ENCODE measurements at places on chromosomes 12 and 14.

- peaks cover 1% of the 10 kb centered on the region for H3K4me1 ChIP-seq
- no peaks in the 10 kb centered on the region for H3K27me3 ChIP-seq
- H3K36me3 ChIP-seq, result no peaks in the 10 kb centered on the region
Measured at GRCh38 chr12:14970473-14970872, 2.4 kb upstream of the PDE6H start.

DNA sequence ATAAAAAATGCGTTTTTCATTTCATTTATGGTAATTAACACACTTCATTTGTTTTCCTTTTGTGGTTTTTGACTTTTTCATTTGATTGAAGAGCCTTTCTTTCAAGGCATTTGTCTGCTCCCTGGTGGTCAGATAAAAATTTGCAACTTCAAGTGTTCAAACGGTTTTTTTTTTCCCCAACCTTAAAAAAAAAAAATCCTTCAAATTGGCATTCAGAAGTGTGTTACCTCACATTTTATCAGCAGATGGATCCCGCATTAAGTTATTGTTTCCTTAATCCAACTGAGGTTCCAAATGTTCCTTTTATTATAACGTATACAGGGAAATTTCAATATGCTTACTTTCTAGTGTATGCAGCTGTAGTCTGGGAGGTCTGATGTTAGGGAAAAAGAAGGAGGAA is 47.2 kb downstream of the MYF5 start:
- no peak for DNase-seq
- no peaks in the 10 kb centered on the region for H3K36me3 ChIP-seq
- no peak overlapping the region for H3K4me3 ChIP-seq
- H3K27me3 ChIP-seq, result no peaks in the 10 kb centered on the region
- no peaks in the 10 kb centered on the region for H3K4me1 ChIP-seq

DNA sequence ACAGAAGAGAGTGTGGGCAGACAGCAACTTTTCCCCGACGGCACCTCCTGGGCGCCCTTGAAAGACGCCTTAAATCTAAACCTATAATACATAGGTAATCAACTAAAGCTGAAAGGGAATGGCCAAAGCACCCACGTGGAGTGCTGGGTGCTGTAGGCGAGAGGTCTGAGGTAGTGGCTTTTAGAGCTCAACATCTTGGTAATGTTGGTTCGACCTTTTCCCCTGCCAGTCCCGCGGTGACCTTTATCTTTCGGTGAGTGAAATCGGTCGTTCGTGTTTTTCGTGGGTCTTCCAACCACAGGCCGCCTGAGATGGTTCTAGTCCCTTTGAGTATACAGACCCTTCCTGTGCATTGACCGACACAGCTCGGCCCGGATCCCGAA is 9.1 kb downstream of the OR6S1 start:
- H3K27me3 ChIP-seq, result no peaks in the 10 kb centered on the region
- peak overlapping the region; percentile 51 for H3K4me3 ChIP-seq
- DNase-seq, result no peak

DNA sequence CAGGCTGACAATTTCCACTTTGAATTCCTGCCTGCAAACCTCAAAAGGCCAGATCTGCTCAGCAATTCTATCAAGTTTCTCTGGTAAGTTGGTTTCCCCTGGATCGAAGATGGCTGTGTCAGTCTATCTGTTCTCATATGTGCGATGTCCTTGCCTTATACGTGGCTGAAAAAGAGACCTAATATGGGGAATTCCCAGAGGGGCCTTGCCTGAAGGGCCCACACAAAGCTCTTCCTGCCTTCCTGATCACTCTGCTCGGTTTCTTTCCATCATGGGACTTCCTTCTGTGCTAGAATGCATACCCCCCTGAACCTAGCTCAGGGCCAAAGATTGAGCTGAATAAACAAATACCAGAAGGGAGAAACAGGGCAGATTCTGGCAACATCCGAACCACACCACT is 13.2 kb downstream of the TCL1B start:
- no peaks in the 10 kb centered on the region for H3K36me3 ChIP-seq
- no peak overlapping the region for H3K4me3 ChIP-seq
- DNase-seq, result no peak
- H3K27ac ChIP-seq, result no peak overlapping the region

- no peak for DNase-seq
- peaks cover 14% of the 10 kb centered on the region for H3K36me3 ChIP-seq
- peaks cover 5% of the 10 kb centered on the region for H3K4me1 ChIP-seq
Measured at GRCh38 chr14:66507181-66507721, 696 bp upstream of the GPHN start.

DNA sequence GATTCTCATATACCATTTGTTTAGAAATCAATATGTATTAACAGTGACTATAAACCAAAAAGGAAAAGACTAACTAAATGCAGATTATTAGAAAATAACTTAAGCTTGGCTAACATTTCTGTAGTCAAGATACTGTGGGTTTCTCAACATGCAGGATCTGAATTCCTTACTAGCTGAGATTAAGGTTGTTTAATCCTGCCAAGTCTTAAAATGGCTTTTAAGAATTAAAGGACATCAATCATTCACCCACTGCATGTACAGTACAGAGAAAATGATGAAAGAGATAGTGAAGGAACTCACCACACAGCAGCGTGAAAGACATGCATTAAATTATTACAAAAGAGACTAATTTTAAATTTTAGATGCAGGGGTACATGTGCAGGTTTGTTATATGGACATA is 3.8 kb downstream of the ACSS3 start:
- no peak overlapping the region for H3K27ac ChIP-seq
- H3K4me3 ChIP-seq, result no peak overlapping the region
- DNase-seq, result no peak
- no peaks in the 10 kb centered on the region for H3K27me3 ChIP-seq
- no peaks in the 10 kb centered on the region for H3K36me3 ChIP-seq
- no peaks in the 10 kb centered on the region for H3K4me1 ChIP-seq

DNA sequence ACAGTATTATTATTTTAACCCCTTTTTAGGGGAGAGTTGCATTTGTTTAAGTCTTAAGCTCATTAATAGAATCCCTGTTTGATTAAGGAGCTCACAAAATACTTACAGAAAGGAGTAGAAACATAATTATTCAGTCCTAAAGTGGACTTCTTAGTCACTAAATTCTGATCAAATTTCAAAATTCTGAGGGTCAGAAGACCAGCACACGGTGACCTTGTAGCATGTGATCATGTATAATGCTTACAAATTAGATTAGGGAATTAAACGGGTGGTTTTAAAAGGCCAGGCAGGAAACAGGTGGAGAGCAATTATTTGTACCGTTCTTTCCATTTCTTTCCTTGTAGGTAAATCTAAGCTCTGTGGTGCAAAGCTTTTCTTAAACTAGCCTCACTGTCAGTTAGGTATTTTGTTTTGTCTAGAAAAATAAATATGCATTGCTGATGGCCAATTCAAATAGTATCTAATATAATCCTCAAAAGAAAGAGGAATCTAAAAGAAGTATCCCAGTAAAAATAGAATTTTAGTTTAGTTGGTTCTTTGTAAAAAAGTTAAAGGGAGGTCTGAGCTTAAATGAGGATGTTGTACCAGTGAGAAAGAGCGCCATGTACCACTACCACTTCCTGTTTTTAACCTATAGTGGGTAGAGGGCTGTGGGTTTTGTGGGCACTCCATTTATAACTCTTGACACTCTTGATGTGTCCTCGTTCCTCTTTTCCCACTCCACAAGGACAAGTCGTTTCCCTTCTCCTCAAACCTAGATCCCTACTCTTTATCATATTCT is 51.1 kb downstream of the SLC38A1 start:
- H3K4me3 ChIP-seq, result peak overlapping the region; percentile 41
- H3K27ac ChIP-seq, result peak overlapping the region; percentile 78
- peak; percentile 84 for DNase-seq
- H3K36me3 ChIP-seq, result no peaks in the 10 kb centered on the region
- peaks cover 95% of the 10 kb centered on the region for H3K4me1 ChIP-seq

- DNase-seq, result no peak
- no peaks in the 10 kb centered on the region for H3K36me3 ChIP-seq
- H3K4me3 ChIP-seq, result no peak overlapping the region
Measured at GRCh38 chr12:45232756-45233372, 17.0 kb downstream of the ANO6 start.

DNA sequence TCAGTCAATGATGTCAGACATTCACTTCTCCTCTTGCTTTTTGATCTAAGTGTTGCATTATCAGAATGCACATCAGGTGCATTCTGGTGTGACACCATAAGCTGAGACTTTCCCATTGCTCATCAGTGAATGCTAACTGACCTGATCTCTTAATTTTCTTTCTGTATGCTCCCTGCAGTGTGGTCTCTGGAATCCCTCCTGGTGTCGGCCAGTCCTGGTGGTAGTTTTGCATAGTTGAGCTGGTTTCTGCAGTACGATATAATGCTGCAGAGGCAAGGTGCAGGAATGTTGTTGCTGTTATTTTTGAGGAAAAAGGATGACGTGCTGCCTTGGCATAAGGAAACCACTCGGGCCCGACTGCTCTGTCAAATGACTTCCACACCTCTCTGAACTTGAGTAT is 11.0 kb upstream of the SRP54 start:
- H3K36me3 ChIP-seq, result peaks cover 3% of the 10 kb centered on the region
- no peak overlapping the region for H3K27ac ChIP-seq
- H3K4me1 ChIP-seq, result no peaks in the 10 kb centered on the region
- no peaks in the 10 kb centered on the region for H3K27me3 ChIP-seq

- H3K36me3 ChIP-seq, result no peaks in the 10 kb centered on the region
- H3K27ac ChIP-seq, result no peak overlapping the region
- no peak for DNase-seq
- no peaks in the 10 kb centered on the region for H3K4me1 ChIP-seq
- H3K4me3 ChIP-seq, result no peak overlapping the region
- H3K27me3 ChIP-seq, result no peaks in the 10 kb centered on the region
Measured at GRCh38 chr12:106070147-106070546, 68.6 kb downstream of the NUAK1 start.

GRCh38 chr12:55824726-55825125 is 4.7 kb downstream of the DNAJC14 start:
- H3K36me3 ChIP-seq, result peaks cover 38% of the 10 kb centered on the region
- DNase-seq, result no peak
- H3K4me1 ChIP-seq, result peaks cover 25% of the 10 kb centered on the region
- no peak overlapping the region for H3K4me3 ChIP-seq
- H3K27me3 ChIP-seq, result no peaks in the 10 kb centered on the region
- peak overlapping the region; percentile 37 for H3K27ac ChIP-seq

DNA sequence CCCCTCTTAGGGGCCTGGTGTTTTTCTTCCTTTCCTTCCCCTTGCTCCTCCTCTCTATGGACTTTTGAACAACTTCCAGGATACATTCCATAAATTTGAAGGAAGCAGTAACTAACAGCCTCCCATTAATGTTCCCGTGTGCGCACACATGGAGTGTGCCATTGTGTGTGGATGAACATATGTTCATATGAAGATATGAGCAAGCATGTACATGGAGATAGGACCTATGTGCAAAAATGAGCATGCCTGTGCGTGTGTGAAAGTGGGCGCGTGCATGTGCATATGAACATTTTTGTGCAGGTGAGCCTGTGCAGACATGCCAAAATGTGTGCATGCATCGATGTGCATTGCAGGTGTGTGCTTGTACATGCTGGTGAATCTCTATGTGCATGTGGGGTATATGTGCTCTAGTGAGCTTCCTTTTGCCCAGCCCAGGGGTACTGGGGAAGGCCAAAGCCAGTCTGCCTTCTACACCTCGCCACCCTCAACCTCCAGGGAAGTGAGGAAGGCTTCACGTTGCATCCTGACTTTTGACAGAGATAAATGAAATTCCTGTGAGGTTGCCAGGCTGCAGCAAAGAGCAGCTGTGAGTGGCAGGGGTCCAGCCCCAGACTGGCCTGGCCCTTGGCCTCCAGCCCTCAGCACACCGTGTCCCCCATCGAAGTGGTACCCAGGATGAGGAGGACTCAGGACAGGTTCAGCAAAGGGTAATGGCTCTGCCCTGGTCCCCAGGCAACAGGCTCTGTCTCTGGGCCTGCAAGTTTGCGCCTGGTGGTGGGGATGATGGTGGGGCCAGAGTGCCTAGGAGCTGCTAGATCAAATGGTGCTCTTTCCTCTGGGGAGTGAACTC is 21.1 kb upstream of the PGF start:
- no peak overlapping the region for H3K4me3 ChIP-seq
- no peaks in the 10 kb centered on the region for H3K36me3 ChIP-seq
- no peaks in the 10 kb centered on the region for H3K27me3 ChIP-seq
- no peak for DNase-seq
- no peak overlapping the region for H3K27ac ChIP-seq

DNA sequence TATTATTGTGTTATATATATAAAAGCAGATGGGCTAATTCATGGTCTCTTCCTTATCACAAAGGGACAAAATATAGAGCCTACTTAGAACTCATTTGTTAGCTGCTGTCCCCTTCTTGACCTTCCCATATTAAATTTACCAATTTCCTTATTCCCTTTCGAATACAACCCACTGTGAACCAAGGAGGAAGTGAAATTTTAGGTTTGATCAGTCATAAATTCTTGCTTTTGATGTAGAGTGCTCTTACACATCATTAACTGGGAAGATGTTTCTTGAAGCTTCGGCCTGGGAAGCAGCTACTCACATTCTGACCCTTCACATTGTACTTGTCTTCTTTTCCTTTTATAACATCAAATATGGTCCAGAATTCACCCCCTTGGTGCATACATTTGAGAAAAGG is 579.0 kb downstream of the LRFN5 start:
- H3K36me3 ChIP-seq, result no peaks in the 10 kb centered on the region
- H3K27me3 ChIP-seq, result no peaks in the 10 kb centered on the region
- no peak overlapping the region for H3K27ac ChIP-seq
- no peak overlapping the region for H3K4me3 ChIP-seq
- no peaks in the 10 kb centered on the region for H3K4me1 ChIP-seq

DNA sequence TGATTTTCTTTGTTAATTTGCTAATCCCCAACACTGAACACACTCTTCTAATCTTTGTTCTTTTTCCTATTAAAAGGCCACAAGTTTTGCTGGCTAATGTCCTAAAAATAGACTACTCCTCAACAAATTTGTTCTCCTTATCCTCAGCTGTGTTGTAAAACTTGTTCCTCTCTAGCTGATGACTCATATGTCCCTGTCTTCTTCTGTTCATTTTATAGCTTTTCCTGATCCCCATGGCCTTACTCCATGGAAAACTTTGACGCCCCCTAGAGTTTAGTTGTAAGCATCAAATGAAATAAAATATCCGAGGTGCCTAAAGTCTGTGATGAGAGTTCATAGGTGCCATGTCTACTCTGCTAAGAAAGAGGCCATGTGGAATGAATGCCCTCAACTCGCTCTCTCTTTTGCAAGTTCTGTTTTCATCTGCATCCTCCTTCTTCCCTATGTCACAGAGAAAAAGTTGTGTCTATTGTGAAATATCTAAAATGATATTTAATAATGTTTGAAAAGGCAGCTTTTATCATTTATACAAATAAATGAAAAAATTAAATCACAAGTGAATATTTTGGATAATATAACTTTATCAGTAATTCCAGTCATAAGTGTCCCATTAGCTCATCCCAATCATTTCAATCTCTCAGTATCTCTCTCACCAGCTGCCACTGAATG is 237.9 kb downstream of the IPO8 start:
- H3K36me3 ChIP-seq, result no peaks in the 10 kb centered on the region
- no peaks in the 10 kb centered on the region for H3K4me1 ChIP-seq
- H3K27ac ChIP-seq, result no peak overlapping the region
- no peak for DNase-seq
- no peaks in the 10 kb centered on the region for H3K27me3 ChIP-seq

DNA sequence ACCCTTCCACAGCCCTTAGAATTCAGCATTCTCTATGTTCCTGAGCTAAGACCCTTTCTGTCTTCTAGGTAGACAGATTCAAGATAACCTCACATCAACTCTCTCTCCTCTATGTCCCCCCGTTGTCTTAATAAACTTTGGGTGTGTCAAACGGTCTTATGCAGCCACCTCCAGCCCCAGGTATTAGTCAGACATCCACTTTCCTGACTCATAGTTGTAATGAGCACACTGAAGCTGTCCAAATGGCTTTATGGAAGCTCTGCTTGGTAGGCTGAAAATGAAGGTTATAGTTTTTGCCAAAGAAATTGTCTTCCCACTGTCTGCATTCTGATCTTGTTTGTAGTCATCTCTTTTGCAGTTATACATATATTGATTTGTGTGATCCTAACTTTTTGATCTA is 482.0 kb downstream of the RMST start:
- no peaks in the 10 kb centered on the region for H3K36me3 ChIP-seq
- H3K4me3 ChIP-seq, result no peak overlapping the region
- H3K4me1 ChIP-seq, result no peaks in the 10 kb centered on the region
- H3K27me3 ChIP-seq, result no peaks in the 10 kb centered on the region
- H3K27ac ChIP-seq, result no peak overlapping the region

Measured in naive thymus-derived CD4-positive, alpha-beta T cell (primary cell).